Astrocyte of the hippocampus (primary cell): ENCODE measurements at places on chromosomes 2 and 18.

GRCh38 chr2:42036413-42036812, 11.4 kb upstream of the PKDCC start:
- no peak for DNase-seq

DNA sequence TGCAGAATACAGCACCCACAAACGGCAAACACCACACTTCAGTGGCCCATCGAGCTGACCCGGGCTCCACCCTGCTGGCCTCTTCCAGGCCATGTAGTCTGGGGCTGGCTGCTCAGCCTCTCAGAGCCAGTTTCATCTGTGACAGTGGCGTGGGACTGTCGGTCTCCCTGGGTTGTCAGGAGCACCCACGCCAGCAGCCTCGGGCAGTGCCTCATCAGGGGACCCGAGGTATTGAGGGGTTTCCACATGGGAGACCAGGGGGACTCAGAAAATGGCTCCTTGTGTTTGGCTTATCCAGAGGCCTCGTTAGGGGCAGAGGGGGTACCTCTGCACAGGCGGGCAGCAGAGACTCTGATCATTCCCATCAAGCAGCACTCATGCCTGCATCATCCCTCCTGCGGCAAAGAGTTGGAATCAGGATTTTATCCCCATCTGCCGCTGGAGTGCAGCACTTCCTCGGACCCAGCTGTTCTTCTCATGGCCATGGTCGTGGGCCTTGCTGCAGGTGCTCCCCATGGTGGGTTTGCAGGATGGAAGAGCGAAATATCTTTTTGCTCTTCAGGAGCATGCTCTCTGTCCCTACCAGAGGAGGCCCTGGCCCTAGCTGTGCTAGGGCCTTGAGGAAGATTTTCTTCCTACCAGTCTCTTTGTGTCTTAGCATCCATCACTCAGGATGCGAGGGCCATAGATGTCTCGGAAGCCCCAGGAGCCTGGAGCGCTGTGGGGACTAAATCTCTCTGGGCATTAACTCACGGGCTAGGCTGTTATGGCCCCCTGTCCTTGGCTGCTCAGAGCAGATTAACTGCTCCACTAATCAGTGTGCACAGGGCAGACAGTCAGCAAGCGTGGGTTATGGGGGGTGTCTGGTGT, 100.8 kb downstream of the CLIP4 start:
- DNase-seq: no peak

- DNase-seq: peak; percentile 11
These were observed 112.1 kb upstream of the SIX2 start for GRCh38 chr2:45121236-45121927.

DNA sequence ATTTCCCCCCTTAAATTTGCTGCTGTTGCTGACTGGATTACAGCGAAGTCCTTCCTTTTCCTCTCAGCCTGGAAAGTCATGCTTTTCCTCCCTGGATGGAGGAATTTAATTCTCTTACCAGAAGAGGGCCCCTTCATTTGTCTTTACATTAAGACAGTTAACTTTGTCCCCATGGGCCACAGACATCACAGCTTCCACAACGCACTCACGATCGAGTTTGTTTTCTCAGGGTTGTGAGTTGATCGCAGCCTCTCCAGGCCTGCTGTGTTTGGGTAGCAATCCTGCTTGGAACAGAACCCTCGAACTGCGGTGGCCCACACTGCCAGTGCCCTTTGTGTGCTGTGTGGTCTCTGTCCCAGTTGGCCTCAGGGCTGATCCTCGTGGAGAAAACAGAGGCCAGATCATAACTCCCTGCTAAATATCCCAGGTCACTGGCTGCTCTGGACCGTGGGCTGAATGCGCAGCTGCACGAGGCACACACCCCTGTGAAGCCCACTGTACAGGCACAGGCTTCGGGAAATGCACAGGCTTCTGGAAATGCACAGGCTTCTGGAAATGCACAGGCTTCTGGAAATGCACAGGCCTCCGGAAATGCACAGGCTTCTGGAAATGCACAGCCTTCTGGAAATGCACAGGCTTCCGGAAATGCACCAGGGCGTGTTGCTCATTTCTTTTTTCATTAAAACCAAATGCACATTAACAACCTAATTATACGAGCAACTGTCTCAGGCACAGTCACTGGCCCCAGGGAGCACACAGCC, 2.2 kb upstream of the PDIA6 start:
- DNase-seq: no peak

- peak; percentile 73 for DNase-seq
These were observed 154.6 kb upstream of the REV1 start for GRCh38 chr2:99644419-99644787.

DNA sequence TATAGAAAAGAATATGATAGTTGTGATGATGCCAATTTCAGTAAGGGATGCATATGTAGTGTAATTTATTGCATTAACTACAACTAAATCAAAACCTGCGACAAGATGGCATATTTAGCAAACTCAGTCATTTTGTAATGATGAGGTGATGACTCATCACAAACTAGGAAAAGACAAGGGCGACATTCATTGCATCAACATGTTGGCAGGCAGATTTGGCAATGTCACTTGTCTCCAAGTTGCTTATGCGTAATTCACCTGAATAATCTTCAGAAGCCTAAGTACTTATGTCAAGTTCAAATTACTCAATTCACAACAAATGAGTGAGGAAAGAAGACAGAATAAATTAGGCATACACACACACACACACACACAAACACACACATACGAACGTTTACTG, 273.2 kb upstream of the RGPD4 start:
- DNase-seq: peak; percentile 29

DNA sequence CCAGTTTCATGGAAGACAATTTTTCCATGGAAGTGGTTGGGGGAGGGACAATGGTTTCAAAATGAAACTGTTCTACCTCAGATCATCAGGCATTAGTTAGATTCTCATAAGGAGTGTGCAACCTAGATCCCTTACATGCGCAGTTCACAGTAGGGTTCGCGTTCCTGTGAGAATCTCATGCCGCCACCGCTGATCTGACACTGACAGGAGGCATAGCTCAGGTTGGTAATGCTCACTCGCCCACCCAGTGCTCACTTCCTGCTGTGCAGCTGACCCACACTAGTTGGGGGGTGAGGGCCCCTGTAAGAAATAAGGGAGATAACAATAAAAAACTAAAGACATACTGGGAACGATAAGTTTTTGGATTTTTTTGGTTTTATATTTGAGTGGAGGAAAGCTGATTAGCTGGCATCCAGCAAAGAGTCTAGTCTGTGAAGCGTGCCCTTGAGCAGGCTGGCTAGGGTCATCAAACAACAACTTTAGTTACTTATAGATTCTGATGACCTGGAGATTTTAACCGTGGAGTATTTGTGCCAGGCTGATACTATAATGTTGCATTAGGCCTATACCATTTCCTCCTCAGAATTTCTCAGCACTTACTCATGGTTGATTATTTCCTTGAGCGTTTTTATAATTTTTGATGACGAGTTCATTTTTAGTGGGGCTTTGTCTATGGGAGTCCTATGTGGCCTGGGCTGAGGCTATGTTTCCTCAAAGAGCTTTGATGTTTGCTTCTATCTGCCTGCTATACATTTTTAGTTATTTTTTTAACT, 6.3 kb upstream of the MCFD2 start:
- DNase-seq: no peak

GRCh38 chr18:2360861-2361260, 210.4 kb downstream of the METTL4 start:
- DNase-seq: no peak

DNA sequence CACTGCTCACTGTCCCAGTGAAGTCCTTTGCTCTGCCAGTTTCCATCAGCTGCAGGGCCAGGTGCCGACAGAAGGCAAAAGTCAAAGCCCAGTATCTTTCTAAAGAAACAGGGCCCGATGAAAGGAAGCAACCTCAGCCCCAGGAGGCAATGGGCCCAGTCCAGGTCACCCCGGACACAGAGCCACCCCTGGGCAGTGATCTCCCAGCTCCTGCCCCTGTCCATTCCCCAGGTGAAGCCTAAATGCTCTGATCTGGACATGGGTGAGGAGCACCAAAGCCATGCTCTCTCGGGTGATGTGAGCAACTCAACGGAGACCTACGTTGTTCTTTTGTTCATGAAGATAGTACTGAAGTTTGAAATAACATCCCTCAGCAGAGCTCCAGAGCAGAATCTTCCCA, 61.6 kb downstream of the HDAC4 start:
- no peak for DNase-seq

DNA sequence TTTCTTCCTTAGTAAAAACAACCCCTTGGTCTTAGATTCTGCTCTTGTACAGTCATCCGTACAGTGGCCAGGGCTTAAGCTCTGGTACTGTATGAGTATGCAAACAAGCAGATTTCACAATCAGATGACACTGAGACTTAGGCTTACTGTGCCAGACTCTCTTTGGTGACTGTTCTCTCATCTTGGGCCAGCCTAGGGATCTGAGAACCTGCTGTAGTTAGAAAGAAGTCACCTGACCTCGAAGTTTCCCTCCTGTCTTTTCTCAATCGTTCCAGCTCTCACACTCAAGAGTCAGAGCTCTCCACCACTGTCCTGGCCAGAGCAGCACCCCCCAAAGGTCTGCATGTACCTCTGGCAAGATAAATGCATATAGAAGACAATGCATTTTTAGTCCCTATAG, 63.2 kb downstream of the ZEB2 start:
- DNase-seq: peak; percentile 61

DNA sequence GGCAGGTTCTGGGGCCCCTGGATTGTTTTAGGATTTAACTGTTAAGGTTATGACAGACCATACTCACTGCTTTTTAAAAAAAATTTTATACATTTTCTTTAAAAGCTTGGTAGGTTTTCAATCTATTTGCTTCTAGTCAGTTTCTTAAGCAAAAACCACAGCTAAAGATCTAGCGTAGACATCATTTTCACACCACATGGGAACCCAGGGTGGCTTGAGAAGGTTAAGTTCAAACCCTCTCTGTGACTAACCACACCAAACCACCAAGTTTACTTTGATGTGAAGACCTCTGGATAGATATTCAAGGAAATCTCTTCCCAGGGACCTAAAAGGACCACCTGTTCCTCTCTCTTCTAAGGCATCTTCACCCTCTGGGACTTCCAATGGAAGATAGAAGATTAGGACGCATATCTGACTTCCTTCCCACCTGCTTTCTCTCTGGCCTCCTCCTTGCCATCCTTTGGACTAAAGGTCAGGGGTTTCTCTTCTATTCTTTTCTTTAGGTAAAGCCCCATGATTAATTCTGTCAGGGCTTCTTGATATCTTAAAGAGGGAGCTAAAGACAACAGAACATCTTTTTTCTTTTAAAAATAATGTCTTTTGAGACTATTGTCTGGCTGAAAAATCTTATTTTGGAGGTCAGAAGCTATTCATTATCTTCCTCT, 32.3 kb downstream of the FOSL2 start:
- no peak for DNase-seq

DNA sequence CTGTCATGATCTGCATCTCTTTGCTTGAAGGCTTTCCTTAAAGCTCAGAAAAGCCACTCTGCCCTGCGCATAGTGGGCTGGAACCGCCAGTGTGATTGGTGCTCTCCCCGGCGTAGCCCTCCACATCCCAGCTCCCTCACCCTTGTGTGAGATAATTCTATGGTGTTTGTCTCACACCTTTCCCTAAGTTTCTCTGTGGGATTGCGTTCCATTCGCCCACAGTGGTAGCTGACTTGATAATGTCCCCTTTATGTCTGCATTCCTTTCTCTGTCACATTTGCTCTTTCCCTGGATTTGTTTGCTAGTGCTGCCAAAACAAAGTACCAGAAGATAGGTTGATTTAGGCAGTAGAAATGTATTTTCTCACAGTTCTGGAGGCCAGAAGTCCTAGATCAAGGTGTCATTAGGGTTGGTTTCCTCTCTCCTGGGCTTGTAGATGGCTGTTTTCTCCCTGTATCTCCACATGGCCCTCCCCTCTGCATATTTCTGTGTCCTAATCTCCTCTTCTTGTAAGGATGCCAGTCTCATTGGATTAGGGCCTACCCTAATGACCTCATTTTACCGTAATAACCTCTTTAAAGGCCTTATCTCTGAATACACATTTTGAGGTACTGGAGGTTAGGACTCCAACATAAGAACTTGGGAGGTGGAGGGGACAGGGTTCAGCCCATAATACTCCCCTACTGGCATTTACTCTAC, 7.4 kb upstream of the TMEM87B start:
- DNase-seq: no peak

GRCh38 chr2:26687801-26688200, 4.7 kb upstream of the KCNK3 start:
- DNase-seq: no peak

DNA sequence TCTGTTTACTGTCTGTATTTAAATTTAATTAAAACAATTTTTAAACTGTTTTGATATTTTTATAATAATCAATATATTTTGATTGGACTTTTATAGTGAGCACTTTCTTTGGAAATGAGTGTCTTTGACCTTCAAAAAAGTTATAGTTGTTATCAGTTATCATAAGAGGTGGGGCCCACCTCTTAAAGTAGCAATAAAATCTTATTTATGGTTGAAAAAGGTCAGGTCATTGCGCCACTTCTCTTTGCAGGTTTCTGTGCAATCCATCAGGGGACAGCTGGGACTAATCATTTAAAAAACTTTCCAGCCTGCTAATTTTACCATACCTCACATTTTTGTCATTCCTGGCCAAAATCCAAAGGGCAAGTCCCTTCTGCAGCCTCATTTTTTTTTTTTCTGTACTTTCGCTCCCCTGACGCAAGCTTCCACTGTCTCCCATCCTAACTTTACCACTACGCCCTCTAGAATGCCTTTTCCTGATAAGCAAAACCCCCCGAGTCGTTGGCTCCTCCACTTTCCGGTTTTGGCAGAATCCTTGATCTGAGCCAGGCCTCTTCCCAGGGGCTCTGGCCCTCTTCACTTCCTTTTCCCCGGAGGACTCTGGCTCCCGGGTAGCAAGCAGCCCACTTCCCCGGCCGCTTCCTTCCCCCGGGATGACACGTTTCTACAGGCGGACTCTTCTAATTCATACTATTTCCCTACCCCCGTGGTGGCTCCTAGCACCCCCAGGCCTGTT, 1.1 kb upstream of the SEH1L start:
- peak; percentile 87 for DNase-seq

GRCh38 chr2:17791121-17791816, 25.0 kb upstream of the MSGN1 start:
- DNase-seq: peak; percentile 53

GRCh38 chr18:340044-340443, 72.2 kb upstream of the THOC1 start:
- DNase-seq: no peak

DNA sequence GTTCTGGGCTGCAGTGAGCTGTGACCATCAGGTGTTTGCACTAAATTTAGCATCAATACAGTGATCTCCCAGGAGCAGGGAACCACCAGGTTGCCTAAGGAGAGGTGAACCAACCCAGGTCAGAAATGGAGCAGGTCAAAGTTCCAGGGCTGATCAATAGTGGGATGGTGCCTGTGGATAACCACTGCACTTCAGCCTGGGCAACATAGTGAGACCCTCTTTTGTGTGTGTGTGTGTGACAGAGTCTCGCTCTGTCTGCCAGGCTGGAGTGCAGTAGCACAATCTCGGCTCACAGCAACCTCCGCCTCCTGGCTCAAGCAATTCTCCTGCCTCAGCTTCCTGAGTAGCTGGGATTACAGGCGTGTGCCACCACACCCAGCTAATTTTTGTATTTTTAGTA, 163.7 kb upstream of the SERTAD2 start:
- no peak for DNase-seq

GRCh38 chr18:3218819-3219218, 949 bp downstream of the MYOM1 start:
- DNase-seq: no peak

GRCh38 chr2:241741016-241741415, 6.6 kb downstream of the D2HGDH start:
- peak; percentile 41 for DNase-seq

GRCh38 chr2:67671464-67672450, 274.6 kb downstream of the ETAA1 start:
- DNase-seq: no peak
